NCI-H1436 treated with DMSO at 0.1 percent for 48 hours (cell line): ENCODE measurements at places on chromosomes 16 and 17.

GRCh38 chr17:51166198-51166986 lies at the start of gene NME2:
NME2 (plus strand) TSS chr17:51166411; CDS start chr17:51166831, 420 bp downstream.
- peak; percentile 71 for DNase-seq

- DNase-seq, result peak; percentile 35
These were observed 10.3 kb downstream of the ZNF771 start for GRCh38 chr16:30417529-30418349.

DNA sequence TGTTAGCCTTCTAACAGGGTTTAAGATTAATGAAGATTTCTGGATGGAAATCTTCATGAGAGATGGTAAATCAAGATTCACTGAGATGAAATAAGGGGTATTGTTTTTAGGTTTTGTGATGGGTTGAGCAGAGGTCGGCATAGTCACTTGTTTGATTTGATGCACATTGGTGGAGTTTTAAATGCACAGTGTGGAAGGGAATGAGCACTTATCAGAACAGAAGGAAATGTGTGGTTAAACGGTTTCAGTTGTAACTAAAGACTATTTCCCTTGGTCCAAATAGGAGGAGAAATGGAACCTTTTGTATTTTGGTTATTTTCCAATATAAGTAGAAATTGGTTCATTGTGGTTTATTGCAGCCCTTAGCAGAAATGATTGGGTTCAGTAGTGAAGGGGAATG lies 34.1 kb downstream of the CBFB start:
- no peak for DNase-seq

DNA sequence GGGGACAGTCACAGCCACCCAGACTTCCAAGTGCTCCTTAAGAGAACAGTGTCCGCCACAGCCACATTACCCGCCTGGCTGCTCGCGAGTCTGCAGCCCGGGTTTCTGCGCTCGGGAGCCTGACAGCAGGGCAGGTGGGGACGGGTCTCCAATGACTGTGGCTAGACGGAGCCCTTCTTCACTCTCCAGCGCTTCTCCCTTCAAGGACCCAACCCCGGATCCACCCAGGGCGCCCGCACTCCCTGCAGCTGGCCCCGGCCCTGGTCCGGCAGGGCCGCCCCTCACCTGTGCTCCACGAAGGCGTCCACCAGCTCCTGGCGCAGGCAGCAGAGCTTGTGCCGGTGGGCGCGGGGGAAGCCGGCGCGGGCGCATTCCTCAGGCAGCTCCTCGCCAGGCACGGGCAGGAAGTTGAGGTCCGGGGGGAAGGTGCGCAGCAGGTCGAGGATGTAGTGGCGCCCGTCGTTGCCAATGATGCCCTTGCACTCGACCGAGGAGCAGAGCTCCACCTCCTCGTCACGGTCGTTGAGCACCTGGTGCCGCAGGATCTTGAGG lies 13.9 kb downstream of the CLUH start:
- DNase-seq, result no peak

DNA sequence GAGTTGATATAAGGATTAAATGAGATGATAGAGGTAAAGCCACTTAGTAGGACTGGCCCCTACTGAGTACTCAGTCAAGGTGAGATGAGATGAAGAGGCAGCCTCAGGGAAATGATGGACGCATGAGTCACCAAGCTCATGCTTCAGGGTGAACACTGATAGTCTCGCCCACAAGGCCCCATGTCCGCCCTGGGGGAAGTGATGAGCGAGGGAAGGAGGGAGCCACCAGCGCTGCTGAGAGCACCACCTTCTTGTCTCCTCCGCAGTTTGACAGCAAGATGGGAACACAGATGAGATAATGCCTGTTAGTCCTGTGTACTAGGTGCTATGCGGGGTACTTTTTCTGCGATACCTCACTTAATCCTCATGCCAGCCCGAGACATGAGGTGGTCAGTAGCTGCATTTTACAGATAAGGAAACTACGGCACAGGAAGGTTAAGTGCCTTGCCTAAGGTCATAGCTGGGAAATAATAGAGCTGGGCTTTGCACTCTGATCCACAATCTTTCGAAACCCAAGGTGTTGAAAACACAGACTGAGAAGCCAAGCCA lies 383.0 kb downstream of the CPPED1 start:
- no peak for DNase-seq

DNA sequence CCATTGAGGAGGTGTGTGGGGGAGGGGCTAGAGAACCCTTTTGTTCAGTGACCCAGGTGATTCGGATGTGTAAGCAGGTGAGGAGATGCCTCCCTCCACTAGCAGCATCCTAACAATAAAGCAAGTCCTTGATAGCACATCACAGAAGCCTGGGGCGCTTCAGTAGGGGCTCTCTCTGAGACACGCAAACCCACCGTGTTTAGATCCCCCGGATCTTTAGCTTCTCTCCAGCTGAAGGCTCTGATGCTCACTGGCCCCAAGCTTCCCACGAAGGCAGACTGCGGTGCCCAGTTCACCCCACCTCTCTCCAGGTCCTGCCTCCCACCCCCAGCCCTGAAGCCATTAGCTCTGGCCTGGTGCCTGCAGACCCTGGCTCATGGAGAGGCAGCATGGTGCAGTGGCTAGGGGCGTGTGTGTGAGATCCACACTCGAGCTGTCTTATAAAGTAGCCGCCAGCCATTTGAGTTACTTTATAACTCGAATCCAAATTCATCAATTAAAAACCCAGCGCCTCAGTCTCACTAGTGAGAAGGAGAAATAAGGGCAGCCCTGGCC lies 204.7 kb upstream of the TNRC6C start:
- DNase-seq, result no peak

GRCh38 chr17:34254651-34255380 lies at the start of gene CCL2:
CCL2 (plus strand) TSS chr17:34255285; CDS start chr17:34255350, 65 bp downstream.
- no peak for DNase-seq

- no peak for DNase-seq
These were observed 577 bp downstream of the TTC19 start for GRCh38 chr17:15999974-16000827.

GRCh38 chr16:87050142-87050541 lies 267.1 kb downstream of the C16orf95 start:
- DNase-seq, result no peak

- DNase-seq, result no peak
These were observed 17.5 kb downstream of the SOCS1 start for GRCh38 chr16:11238272-11239202.

- no peak for DNase-seq
These were observed 2.3 kb downstream of the CLUH start for GRCh38 chr17:2709183-2709661.

DNA sequence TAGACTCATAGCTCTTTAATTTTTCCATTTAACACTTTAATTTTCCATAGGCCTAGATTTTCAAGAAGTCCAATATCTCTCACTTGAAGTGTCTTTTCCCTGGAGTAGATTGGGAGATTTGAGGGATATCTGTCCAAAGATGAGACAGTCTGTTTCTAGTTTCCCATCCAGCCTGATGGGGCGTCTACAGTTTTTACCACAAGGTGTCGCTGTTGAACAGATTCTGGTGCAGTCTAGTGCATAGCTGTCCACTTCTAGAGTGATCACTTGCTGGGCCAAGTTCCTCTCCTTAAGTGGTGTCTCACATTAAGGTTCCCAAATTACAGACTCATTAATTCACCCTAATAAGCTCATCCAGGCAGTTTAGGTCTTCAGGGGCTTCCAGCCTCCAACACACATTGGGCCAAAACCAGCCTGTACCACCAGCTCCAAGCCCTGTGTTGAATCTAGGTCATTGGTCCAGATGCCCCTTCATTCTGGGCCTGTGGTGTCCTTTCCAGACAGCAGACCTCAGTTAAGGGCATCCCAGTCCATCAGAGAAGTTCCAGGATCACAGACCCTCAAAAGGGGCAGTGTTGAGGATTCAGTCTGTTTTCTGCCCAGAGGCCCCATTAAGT lies 9.4 kb downstream of the SNX20 start:
- DNase-seq, result no peak

- no peak for DNase-seq
These were observed 426.0 kb upstream of the CDH11 start for GRCh38 chr16:65547772-65548446.

DNA sequence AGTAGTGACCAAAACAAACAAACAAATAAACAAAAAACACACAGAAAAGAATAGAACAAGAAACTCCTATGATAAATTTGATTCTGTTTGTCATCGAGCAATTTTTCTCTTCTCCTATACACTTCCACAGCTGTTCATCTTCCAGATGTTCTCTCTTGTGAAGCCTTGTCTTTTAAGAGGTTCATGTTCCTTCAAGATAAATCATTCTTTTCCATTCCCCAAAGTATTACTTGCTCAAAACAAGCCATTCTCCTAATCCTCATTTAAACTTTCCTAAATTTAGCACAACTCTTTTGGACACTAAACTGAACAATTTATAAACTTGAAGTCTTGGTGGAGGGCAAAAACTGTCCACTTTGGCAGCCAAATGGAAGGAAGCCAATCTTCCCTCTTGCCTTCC lies 103.3 kb downstream of the ABCA8 start:
- DNase-seq, result no peak

- DNase-seq, result no peak
These were observed 11.2 kb upstream of the ACSF2 start for GRCh38 chr17:50414808-50415207.

GRCh38 chr17:8117980-8118768 lies at the start of gene ALOXE3:
ALOXE3 (minus strand) TSS chr17:8118514; CDS start chr17:8117990, 524 bp downstream.
- no peak for DNase-seq

GRCh38 chr16:68696514-68696913 lies 40.6 kb upstream of the CDH1 start:
- DNase-seq, result no peak

DNA sequence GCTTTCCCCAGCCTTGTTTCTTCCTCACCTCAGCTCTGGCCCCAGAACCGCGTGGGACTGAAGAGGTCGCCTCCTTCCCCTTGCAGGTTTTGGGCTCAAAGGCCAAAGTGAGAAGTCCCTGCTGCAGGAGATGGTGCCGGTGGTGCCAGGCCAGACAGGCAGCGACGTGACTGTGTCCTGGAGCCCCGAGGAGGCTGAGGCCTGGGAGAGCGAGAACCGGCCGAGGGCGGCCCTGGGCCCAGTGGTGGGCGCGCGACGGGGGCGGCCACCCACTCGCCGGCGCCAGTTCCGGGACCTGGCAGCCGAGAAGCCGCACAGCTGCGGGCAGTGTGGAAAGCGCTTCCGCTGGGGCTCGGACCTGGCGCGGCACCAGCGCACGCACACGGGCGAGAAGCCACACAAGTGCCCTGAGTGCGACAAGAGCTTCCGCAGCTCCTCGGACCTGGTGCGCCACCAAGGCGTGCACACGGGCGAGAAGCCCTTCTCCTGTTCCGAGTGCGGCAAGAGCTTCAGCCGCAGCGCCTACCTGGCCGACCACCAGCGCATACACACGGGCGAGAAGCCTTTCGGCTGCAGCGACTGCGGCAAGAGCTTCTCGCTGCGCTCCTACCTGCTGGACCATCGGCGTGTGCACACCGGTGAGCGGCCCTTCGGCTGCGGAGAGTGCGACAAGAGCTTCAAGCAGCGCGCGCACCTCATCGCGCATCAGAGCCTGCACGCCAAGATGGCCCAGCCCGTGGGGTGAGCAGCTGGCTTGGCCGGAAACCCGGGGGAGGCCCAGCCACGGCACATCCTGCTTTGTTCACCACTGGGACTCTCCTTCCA lies 6.0 kb downstream of the ZNF213 start:
- DNase-seq, result no peak

- no peak for DNase-seq
These were observed 211.5 kb downstream of the SOX9 start for GRCh38 chr17:72332367-72332766.

DNA sequence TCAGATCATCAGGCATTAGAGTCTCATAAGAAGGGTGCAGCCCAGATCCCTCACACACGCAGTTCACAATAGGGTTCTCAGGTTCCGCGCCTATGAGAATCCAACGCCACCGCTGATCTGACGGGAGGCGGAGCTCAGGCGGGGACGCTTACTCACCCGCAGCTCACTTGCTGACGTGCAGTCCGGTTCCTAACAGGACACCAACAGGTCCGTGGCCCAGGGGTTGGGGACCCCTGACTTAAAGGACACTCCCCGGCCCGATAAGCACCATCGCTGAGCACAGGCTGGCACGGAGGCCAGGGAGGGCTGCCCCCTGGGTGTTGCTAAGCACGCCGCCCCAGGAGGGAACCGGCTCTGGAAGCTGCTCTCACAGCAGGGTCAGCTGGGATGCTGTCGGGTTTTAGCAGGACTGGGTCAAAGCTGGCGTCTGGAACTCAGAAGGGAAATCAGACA lies 30.1 kb upstream of the BAHCC1 start:
- no peak for DNase-seq

GRCh38 chr16:10181196-10182162 lies 749 bp downstream of the GRIN2A start:
- DNase-seq, result no peak

DNA sequence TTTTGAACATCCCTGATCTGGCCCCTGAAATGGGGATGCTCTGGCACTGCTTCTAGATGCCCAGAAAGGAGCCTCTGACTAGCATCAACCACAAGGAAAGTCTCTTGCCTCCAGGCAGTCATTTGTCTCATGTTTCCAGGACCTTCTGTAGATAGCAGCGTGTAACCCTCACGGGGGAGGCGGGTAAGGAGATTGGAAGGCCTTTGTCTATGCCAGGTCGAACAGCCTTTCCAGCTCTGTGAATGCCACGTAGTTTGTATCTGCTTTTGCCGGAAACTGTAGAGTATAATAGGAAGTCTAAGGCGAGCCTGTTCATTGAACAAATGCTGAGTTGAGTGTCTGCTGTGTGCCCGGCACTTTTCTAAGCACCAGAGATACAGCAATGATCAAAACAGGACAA lies 43.9 kb upstream of the AQP8 start:
- DNase-seq, result no peak

DNA sequence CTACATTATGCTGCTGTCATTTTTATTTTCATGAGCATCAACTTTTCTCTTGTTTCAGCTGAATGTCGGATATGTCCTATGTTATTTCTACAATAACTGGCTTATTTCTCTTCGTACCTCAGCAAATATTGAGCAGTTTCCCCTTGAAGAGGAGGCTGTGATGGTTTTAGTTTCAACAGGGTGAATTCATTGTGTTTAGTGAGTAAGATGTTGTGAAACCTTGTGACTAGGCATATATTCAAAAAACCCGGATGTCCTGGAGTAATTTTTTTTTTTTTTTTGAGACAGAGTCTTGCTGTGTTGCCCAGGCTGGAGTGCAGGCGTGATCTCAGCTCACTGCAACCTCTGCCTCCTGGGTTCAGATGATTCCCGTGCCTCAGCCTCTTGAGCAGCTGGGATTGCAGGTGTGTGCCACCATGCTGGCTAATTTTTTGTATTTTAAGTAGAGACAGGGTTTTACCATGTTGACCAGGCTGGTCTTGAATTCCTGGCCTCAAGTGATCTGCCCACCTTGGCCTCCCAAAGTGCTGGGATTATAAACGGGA lies 11.1 kb downstream of the CPD start:
- DNase-seq, result no peak
